Smooth muscle cell of the brain vasculature (primary cell): ENCODE measurements at places on chromosomes 6 and 20.

DNA sequence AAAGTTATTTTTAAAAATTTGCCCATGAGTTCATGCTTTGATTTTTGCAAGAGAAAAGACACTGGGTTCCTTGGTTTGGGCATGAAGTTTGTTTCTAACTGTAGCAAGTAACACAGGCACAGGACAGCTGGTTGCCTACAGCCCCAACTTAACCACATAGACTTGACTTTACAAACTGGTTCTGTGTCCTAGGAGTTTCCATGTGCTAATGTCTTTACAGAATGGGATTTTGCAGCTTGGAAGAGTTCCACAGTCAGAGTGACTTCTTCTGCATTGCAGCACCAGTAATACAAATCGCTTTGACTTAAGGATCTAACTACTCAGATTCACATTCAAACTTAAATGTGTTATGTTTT, 44.3 kb downstream of the OR2B2 start:
- DNase-seq, result no peak

DNA sequence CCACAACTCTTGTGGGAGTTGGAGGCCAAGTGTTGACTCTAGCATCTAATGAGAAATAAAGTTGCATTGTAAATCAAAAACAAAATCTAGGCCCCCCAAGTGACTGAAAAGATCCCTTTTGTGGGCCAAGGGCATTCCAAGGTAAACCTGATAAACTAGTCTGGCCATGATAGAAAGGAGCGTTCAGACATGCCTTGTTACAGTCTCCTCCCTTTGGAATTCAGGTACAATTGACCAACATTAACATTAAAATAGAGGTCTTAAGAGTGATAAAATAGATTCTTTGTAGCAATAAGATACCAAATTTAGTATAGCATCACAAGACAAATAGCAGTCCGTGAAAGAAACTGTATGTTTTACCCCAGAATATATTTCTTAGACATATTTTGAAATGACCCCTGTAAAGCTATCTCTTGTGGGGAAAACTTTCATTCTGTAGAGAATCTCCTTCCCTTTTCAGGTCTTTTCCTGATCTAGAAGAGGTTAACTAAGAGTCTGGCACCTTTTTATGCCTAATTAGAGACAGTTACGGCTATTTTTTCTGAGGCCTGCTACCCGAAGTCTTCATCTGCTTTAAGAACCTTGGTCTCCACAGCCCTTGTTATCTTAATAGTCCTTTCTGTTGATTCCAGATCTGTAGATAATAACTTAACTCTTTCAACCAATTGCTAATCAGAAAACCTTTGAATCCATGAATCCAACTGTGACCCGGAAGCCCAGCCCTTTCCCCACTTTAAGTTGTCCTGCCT, 495.4 kb upstream of the MMS22L start:
- no peak for DNase-seq

GRCh38 chr6:112002307-112002706, 51.6 kb upstream of the CCN6 start:
- DNase-seq, result no peak

DNA sequence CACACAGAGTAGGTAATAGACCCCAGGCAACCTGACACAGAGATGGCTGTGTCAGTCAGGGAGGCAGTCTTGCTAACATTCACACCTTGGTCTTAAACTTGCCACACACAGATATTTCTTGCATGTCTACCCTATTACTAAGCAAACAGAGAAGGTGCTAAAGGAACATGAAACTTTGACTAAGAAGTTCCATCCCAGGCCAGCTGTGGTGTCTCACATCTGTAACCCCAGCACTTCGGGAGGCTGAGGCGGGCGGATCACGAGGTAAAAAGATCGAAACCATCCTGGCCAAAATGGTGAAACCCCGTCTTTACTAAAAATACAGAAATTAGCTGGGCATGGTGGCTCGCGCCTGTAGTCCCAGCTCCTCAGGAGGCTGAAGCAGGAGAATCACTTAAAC, 222.4 kb upstream of the JARID2 start:
- no peak for DNase-seq

DNA sequence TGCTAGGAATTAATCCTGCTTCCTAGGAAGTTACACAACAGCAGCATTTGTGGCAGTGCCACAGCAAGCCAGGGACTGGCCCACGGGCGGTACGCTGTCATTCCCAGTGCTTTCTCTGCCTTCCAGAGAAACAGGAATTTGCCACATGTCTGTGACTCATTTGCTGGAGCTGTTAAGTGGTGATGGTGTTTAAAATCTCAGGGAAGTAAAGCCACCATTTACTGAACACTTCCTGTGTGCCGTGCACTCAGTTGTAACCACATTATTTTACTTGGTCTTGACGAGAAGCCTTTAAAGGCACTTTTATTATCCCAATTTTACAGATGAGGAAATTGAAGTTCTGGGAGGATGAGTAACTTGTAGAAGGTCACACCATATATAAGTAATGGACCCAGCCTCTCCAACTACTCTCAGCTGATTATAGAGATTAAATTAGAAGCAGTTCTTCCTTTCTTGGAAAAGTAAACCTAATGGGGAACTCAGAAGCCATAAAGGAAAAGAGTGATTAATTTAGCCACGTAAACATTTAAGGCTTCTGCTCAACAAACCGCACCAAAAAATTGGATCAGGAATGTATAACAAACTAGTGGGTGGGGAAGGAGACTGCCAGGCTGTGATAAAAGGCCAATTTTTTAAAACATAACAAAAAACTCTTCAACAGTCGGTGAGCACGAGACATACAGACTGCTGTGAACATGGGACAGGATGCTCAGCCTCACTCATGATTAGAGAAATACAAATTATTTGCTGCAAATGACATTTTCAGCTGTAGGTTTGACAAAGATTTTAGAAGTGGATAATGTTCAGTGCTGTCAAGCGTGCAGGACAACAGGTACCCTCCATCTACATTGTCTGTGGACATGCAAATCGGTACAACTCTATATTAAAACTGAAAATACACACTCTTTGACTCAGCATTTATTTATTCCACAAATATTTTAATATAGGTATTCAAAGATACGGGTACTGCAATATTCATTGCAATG, 311.2 kb downstream of the NRN1 start:
- DNase-seq, result no peak

DNA sequence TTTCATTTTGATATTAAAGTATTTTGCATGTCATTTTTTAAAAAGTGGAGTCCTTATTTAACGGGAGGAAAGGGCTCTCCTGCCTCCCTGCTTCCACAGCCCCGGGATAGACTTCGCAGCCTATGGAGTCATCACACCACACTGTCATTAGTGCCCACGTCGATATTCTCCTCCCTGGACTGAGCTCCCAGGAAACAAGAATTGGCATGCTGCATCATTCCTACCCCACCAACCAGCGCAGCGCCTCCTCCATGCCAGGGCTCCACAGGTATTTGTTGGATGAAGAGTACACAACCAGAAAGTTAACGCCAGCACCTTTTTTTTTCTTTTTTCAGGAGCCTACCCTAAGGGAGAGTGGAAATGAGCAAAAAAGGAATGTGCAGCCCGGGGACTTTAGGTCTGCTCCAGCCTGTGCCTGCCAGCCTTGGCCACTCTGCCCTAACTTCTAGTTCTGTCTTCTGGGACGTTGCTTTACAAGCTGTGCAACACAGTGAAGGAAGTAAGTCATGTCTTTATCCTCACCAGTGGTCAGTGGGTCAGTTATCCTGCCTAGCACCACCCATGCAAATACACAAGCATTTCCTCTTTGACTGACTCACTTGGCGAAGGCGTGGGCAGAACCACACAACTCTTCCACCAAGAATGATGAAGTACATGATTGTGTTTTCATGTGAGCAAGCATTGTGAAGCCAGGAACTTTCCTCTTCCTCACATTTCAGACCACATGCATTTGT, 180.7 kb upstream of the UST start:
- DNase-seq, result peak; percentile 13

DNA sequence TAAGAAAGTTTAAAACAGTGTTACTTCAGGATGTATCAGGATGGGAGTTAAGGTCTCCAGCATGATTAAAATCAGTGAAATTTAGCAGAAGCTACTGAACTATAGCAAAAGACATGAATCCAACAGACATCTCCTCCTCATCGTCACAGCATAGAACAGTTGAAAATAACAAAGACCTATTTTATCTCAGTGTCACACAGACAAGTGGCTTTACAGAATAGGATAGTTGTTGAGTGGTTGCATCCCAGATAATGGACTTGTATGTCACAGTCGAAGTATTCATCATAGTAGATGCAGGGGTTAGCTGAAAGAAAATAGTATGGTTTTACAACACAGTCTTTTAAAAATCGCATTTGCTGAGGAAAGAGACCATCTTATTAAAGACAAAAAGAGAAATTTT, 31.2 kb downstream of the CRISP1 start:
- DNase-seq, result no peak

DNA sequence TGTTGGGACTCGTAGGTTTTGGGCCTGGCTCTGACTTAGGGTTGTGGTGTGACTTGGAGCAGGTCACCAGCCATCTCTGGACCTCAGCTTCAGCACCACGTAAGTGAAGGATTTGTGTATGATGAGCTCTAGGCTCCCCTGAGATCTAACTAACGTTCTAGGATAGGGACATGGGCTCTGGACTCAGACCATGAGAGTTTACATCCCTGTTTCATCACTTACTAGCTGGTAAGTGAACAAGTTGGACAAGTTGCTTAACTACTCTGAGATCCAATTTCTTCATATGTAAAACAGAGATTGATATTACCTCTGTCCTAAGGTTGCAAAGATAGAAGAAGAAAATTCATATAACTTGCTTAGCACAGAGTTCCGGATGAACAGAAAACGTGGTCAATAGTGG, 20.3 kb upstream of the PNPLA1 start:
- DNase-seq, result no peak

GRCh38 chr6:5103250-5103649, 18.1 kb downstream of the PPP1R3G start:
- no peak for DNase-seq

- no peak for DNase-seq
These were observed 77.1 kb downstream of the CBLN4 start for GRCh38 chr20:55928266-55928665.

DNA sequence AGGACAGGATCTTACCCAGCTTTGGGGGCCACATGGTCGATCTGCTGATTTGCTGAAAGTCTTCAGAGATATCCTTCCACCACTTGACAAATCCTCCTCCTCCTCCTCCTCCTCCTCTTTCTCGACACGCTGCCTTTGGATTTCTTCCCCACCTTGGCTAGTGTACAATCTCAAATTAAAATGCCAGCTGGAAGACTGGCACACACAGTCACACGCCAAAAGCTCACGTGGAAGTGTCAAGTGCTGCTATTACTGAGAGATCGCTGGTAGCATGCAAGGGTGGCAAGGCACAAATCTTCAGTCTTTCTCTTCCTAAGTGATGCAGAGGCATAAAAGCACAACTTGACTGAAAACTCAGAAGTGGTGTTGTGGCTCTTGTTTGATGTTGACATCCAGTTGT, 35.3 kb downstream of the GPR6 start:
- DNase-seq, result no peak

GRCh38 chr6:131861381-131861780, 53.6 kb downstream of the ENPP1 start:
- DNase-seq, result no peak

DNA sequence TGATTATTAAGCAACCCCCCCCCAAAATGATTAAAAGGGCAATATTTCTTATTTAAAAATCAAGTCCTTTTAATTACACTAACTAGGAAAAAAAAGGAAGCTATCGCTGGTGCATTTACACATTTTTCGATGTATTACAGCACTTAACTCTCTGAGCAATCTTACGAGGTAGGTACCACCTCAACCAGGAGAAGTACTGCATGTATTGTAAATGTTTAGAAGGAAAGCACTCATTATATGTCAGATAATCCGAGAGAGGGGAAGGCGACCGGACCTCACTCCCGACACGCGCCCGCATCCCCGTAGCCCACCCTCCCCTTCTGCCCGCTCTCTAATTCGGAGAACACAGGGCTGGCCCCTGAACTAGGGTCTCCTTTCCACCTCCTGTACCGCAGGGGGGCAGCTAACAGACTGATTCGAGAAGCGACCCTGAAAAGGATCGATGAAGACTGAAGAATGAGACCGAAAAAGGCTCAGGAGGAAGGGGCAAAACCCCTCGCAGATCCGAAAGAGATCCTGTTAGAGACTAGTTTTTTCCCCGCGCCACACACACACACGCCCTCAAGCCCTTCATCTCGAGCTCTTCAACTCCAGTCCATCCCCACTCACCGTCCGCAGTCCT, 337 bp downstream of the ESF1 start:
- DNase-seq, result no peak

- no peak for DNase-seq
These were observed 28.2 kb downstream of the MYT1 start for GRCh38 chr20:64192406-64192805.

DNA sequence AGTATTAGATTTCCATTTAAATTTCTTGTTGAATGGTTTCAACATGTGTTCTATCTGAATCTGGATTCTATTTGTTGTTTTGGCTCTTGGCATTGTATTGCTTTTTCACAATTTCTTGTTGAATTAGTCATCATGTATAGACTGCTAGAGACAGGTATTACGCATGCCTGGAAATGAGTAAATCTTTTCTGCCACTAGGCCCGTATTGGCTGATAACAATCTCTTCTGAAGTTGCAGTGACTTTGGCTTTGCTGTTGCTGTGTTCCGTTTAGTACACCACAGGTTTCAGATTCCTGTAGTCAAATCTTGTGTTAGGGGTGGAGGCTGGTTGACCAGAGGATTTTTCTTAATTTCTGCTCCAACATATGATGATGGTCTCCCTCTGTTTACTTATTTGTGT, 1339.4 kb downstream of the GRIK2 start:
- DNase-seq, result no peak

DNA sequence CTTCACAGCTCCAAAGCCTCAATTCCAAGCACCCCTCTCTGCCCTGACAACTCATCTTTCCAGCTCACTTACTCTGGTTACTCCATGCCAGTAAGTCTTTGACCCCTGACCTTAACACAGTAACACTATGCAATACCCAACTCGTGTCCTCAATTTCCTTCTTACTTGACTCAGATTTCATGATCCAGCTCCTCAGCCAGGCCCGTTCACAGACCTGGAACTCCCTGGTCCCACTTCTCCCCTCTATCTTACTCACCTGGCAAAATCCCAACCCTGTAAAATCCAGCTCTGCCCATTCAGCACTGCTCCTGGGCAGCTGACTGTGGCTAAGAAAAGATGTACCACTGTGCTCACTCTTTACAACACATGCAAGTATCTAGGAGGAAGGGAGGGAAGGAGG, 7.9 kb downstream of the GNL1 start:
- DNase-seq, result no peak

DNA sequence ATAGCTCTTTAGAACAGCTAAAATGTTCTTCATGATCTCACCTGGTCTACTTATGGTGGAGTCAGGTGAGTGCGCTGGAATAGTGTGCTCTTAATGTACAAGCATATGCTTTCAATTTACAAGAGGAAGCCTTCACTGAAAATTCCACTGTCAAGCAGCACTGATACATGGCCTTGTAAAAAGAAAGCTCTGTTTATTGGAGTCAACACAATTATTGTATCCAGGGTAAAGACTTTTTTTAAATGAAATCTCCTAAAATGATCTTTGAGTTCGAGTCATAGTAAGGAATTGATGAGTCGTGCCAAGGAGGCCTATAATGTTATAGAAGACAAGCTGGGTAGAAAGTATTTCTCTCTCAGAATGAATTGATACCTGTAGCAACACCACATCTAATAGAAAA, 41.6 kb upstream of the CARMIL1 start:
- DNase-seq, result no peak

GRCh38 chr6:87282743-87283142, 39.6 kb upstream of the SMIM8 start:
- DNase-seq, result no peak

GRCh38 chr6:34489207-34489805, 23.4 kb downstream of the PACSIN1 start:
- no peak for DNase-seq

GRCh38 chr6:96939007-96939805, 14.7 kb downstream of the KLHL32 start:
- no peak for DNase-seq
